ENCODE measurements at places on chromosomes 12 and 14. TPM values are rescaled to one million over a fixed set of nuclear protein-coding genes. Genes with fewer than 3 reads are reported as not detected.

Gene RNF10
- 240 TPM for total RNA-seq

DNA sequence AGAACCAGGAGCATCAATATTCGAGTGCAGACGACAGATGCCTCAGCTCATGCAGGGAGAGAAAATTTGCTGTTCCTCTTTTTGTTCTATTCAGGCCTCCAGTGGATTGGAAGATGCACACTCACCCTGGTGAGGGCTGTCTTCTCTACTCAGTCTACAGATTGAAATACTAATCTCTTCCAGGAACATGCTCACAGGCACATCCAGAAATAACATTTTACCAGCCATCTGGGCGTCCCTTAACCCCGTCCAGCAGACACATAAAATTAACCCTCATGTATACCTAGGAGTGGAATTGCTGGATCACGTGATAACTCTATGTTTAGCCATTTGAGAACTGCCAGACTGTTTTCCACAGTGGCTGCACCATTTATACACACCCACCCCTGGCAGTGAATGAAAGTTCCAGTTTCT, 4.5 kb upstream of the OAS2 start:
- DNase-seq: no peak

Gene FAM90A1
- total RNA-seq: 0.62 TPM

- no peak for DNase-seq
These were observed 229.1 kb upstream of the OR4E1 start for GRCh38 chr14:21902561-21903181.

GRCh38 chr14:54857830-54858269, 44.8 kb downstream of the GCH1 start:
- no peak for DNase-seq

GRCh38 chr14:52553671-52554575, 1.3 kb downstream of the GPR137C start:
- DNase-seq: peak; percentile 91

Gene KRT85
- not detected for total RNA-seq

Gene TGFB3
- 35.1 TPM for total RNA-seq

DNA sequence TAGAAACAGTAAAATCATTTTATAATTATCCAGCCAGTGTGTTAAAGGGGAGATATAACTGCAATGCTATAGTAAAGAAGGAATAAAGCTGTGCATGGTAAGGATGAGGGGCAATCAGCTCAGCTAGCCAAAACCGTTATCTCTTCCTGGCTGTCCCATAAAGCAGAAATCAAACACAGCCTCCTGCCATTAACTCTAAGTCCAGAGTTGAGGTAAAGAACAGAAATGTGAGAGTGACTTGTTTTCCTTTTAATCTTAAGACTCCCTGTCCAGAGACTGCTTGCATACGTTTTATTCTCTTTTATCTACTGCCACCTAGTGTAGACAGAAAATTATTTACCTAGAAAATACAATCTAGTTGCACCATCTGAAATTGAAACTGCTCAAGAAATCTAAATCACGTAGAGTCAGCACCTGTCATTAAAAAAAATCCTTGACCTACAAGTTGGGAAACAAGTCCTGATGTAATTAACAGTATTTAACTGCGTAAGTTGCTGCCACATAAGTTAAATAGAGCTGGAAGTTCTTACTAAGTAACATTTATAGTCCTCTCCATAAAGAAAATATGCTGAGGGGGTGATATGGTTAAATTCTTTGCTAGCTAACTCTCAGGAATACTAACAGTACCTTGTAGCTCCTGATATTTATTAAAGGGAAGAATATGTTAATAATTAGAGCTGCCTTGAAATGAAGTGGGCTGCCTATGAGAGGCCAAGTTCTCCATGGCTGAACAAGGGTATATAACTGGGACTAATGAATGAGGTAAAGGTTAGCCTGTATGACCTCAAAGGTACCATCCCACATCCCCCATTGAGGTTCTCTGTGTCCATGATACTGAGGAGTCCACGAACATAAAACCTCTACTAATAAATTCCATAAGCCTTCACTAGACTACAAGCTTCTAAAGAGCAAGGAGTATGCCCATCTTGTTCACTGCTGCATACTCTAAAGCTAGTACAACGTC, 62.7 kb downstream of the GALNT4 start:
- DNase-seq: no peak

DNA sequence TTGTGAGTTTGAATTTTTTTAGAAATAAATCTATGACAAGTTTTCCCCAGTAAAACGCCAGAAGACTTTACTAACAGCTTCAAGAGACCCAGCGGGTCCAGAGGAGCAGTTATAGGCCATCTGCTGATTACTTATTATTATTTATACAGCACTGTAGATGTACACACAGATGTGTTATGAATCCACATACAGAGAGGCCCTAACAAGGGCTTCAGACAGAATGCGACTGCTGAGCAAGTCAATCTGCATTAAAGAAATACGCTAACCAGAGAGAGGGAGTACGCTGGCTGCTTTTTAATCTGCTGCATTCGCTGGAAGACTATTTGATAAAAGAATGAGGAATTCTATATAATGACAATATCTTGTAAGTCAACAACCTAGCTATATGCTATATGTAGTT, 32.5 kb downstream of the ATF7 start:
- no peak for DNase-seq

Gene SRRM4
- total RNA-seq: 0.13 TPM

- DNase-seq: no peak
These were observed 219.5 kb downstream of the KIF26A start for GRCh38 chr14:104357689-104358527.

- DNase-seq: no peak
These were observed 3.5 kb downstream of the LPAR5 start for GRCh38 chr12:6632026-6632983.

- no peak for DNase-seq
These were observed 45.5 kb upstream of the RERGL start for GRCh38 chr12:18135509-18135908.

GRCh38 chr14:61322799-61323290, 1.5 kb downstream of the PRKCH start:
- no peak for DNase-seq
